ENCODE measurements at places on chromosomes 6 and 20.

DNA sequence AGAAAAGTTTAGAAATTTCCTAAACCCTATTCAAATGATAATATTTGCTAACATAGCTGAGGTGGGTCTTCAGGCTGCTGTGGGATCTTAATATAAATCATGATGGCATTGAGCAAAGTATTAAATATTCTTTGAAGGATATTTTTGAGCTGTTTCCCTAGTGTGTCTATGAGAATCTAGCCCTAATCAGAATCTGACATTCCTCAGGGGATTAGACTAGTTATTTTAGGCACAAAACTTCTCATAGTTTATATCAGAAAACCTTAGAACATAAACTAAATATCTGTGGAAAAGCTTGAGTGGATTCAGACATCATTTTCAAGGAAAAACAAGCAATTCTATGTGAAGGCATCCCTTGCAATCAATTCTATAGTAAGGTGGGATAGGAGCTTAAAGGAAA lies 594.5 kb downstream of the RFPL4B start:
- no peak for DNase-seq

DNA sequence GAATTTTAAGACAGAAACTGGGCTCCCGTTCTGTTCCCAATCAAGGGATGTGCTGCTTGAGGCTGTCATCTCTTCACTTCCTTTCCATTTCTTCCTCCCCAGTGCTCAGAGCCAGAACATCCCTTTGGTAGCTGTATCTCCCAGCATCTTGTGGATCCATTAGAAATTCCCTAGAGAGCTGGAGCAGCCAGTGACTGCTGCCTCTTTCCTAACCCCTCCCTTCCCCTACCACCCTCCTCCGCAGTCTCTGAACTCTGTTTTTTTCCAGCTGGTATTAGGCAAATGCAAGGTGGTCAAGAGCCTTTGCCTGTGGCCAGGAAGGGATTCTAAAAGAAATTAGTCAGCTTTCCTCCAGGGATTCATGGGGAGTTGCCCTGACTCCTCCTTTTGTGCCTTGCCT lies 208.0 kb downstream of the EYA2 start:
- DNase-seq: no peak

DNA sequence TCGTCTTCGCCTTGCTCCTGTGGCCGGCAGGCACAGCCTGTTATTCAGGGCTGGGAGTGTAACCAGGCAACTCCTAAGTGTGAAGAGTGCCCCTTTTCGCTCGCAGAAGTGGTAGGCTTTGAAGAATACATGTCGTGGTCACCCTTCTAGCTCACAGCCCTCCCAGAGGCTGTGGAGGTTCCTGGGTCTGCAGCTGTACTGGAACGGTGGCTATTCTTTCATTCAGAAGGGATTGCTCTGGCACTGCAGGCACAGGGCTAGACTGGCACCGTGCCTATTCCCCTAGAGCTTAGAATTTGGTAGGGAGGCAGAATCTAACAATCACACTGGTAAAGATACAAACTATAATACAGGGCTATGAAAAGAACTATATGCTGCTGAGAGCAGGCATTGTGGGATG lies 1.1 kb upstream of the SRSF12 start:
- no peak for DNase-seq

- DNase-seq: no peak
These were observed 14.2 kb downstream of the NHSL1 start for GRCh38 chr6:138485005-138485545.

- no peak for DNase-seq
These were observed 94.4 kb downstream of the SAMD3 start for GRCh38 chr6:130128326-130128725.

GRCh38 chr6:110002676-110003075 lies 24.6 kb downstream of the GPR6 start:
- no peak for DNase-seq

DNA sequence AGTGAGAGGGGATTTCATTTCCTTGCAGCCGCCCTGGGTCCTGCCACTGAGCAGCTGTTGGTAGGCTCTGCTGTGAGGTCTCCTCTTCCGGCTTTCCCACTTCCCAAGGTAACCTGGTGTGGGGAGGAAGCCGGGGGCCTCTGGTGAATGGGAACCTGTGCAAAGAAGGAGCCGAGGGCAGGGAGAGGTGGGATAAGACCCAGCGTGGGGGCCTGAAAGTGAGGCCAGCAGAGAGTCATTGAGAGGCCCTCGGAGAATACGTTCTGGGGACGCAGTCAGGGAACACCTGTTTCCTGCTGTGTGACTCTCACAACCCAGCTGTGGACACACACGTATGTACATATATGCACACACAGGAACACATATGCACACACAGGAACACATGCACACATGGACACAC lies 100.7 kb downstream of the CDH26 start:
- DNase-seq: no peak

- no peak for DNase-seq
These were observed 219.2 kb downstream of the C6orf118 start for GRCh38 chr6:165090242-165090641.

- no peak for DNase-seq
These were observed 6.1 kb upstream of the BPIFB6 start for GRCh38 chr20:33025318-33025876.

- DNase-seq: no peak
These were observed 472 bp upstream of the EDN3 start for GRCh38 chr20:59299945-59300332.

GRCh38 chr6:40674170-40674569 lies 87.0 kb upstream of the LRFN2 start:
- no peak for DNase-seq

GRCh38 chr6:117237561-117237960 lies 27.8 kb upstream of the VGLL2 start:
- no peak for DNase-seq

DNA sequence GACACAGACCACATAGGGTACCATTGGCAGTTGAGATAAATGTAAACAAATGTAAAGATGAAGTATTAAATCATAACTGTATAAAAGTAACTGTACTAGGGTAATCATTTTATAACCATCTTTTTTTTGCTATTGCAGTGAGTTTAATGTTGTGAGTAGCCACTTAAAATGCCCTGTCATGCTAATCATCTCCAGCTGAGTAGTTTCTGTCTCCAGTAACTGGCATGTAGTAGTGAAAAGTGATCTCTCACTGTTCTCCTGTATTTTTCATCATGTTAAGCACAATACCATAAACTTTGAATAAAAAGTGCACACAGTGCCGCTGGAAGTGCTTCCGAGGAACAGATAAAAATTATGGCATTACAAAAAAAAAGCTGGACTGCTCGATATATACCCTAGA lies 45.0 kb upstream of the OPRM1 start:
- no peak for DNase-seq

DNA sequence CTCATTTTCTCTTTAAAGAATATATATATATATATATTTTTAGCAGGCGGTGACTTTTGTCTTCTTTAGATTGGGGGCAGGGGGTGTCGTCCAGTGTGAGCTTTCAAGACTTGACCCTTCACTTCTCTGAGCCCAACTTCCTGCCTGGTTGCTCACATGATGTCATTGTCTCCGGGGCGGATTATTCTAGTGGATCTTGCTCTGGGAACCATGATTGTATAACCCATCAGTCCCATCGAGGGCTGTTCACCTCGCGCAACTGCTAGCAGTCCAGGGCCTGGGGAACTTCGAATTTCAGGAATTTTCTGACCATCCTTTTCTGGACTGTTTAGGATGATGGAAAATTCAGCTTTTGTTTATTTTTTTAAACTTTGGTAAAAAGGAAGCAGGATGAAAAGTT lies 1.0 kb downstream of the IGF2R start:
- DNase-seq: no peak

Measured in GM12878 (cell line).